ENCODE measurements at places on chromosomes 6 and 20.
A peak's percentile ranks its signal among the peaks of the same experiment; 100 is the strongest.

DNA sequence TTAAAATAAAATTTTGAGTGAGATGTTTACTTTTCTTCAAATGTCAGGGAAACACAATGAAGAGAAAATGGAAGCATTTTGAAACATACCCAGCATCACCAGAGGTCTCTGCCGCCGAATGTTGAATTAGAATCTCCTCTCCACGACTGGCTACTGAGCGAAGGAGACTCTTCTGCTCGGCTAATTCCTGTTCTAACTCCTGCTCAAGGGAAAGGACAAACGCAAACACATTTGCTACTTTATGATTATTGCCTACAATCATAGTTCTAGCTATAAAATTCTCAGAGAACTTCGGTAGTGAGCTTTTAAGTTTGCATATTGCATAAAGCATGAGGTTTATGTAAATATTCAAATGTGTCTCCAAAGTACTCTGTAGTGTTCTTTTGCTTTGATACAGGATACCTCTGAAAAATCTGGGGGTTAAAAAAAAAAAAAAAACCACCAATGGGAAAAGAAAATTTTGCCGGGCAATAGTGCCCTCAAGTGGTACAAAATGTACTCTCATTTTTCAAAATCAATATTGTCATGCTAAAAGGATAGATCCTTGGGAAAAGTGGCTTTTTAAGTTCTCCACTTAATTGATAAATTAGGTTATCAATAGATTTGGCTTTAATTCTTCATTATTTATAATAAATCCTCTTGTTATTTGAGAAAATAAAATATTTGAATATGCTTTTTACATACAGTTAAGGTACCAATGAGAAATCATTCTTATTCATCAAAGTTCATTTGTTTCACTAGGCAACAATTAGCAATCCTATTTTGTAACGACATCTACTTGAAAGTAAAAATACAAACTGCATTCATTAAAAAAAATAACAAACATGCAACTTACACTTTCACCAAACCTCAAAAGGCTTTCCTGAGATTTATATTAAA lies 369.0 kb downstream of the SYNE1 start:
- peak; percentile 14 for DNase-seq

GRCh38 chr20:23340524-23340923 lies 10.1 kb upstream of the NXT1 start:
- peak; percentile 78 for DNase-seq

GRCh38 chr20:17610566-17611289 lies 40.9 kb downstream of the DSTN start:
- DNase-seq: no peak

DNA sequence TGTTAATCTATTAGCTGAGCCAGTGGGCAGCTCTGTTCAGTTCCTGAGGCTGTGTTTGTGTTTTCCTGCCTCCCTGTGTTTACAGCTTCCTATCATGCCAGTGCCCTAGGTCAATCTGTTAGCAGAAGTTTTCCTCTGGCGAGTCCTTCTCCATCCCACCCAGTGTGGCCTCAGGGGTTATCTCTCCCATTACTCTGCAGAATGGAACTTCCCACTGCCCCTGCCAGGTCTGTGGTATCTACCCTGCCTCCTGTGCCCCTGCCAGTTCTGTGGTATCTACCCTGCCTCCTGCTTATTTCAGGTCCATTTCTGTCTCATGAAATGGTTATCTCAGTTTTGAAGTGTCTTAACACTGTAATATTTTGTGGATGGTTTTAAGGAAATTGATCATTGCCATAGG lies 63.1 kb downstream of the SLX4IP start:
- DNase-seq: no peak

DNA sequence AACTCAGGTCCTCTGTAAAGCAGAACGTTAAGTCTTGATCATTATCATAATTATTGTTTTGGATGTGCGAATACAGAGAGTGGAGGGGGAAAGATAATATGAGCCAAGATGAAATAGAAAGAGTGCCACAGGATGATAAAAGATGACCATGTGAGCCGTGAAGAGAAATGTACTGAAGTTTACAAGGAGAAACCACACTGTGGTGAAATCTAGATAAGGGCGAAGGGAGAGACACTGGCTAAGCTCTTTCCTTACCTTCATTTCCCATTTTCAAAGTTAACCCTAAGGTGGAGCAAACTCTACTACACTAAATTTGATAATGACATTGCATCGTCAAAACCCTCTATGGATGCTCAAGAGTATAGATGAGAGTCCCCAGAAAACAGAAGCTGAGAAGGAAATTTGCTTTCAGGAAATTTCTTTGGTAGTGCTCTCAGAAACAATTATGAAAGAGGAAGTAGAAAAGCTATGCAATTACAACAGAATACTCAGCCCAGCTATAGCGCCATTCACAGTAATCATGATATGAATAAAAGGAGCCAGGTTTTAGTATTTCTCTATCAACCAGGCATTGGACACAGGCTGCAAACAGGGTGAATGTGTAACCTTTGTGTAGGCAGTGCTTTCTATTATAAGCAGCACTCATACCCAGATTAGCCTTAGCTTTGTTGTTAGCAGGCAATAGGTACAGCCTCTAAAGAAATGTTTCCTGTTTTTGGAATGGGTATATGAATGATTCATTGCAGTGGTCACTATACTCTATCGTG lies 1080.7 kb downstream of the GRIK2 start:
- DNase-seq: no peak
